ENCODE measurements at places on chromosomes 1 and 21. TPM values are rescaled to one million over a fixed set of nuclear protein-coding genes. Genes with fewer than 3 reads are reported as not detected.
A peak's percentile ranks its signal among the peaks of the same experiment; 100 is the strongest.

GRCh38 chr1:92486251-92487077 is at the start of gene GFI1:
GFI1 (minus strand) TSS chr1:92486925; CDS start chr1:92483487, 3,438 bp downstream.
- DNase-seq: peak; percentile 61

DNA sequence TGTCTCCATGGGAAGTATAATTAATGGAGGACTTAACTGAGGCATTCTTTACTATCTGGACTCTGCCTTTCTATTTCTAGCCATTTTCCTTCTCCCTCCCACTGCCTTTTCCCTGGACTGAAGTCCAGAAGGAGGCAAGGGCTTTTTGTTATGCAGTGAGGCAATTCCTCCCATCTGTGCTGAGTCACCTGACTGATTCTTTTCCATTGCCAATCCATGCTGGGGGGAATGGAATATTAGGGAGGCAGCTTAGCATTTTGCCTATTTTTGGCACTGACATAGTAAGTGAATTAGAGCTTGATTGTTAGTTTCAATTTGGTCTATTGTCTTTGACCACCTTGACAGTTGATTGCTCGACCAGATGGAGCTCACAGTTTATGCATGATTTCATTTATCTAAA is 1000.6 kb upstream of the PRMT6 start:
- DNase-seq: no peak

The CR2 gene
- 0.27 TPM for total RNA-seq

DNA sequence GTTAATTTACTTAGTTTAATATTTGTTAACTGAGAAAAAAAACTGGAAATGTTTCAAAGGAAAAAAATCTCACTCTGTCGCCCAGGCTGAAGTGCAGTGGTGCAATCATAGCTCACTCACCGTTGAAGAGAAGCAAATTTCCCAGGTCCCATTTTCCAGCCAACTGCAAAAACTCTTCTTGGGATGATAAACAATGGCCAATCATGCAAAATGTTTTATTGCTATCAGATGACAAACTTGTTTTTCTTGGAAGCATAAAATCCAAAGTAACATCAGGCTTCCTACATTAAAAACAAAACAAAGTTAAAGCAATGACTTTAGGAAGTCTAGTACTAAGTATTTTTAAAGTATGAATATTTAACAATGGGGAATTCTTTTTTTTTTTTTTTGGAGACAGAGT is 84.9 kb downstream of the LYST start:
- no peak for DNase-seq

The ROR1 gene
- not detected for total RNA-seq

DNA sequence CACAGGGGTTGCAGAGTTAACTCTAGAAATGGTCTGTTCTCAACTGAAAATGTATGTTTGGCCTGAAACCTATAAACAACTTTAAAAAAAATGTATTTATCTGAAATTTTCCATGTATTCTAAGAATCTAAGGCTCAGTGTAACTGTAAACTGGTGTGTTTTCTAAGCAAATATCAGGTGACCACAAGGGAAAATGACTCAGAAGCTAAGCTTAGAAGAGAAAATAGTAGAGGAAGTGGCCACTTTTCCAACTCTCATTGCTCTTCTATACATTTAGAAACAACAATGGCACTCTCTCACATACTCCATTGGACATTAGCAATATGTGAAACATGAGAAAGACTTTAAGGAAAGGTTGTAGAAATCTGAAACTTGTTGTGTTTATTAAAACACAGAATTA is 7.5 kb downstream of the TNFSF18 start:
- DNase-seq: no peak

DNA sequence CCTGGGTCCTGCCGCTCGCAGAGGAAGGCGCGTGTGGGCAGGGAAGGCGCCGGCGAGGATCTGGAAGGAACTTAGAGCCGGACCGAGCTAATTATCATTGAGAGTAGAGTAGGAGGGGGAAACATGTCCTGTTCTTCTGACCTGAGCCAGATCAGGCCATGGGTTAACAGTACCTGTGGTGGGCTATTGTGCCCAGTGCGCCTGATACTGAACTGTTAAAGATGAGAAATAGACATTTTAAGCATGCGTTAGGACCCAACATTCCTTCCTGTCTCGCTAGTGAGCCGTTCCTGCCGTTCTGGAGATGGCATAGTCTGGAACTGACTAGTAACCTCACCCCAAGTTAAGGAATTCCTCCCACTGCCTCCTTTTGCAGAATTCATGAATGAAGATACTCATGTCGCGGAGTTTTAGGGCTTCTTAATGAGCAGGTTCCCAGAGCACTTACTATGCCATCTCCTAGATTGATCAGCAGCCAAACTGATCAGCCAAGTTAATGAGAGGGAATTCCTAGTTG is 870 bp downstream of the STRIP1 start:
- no peak for DNase-seq

The SPATA6 gene
- 1.7 TPM for total RNA-seq

The CD101 gene
- total RNA-seq: 1.3 TPM

DNA sequence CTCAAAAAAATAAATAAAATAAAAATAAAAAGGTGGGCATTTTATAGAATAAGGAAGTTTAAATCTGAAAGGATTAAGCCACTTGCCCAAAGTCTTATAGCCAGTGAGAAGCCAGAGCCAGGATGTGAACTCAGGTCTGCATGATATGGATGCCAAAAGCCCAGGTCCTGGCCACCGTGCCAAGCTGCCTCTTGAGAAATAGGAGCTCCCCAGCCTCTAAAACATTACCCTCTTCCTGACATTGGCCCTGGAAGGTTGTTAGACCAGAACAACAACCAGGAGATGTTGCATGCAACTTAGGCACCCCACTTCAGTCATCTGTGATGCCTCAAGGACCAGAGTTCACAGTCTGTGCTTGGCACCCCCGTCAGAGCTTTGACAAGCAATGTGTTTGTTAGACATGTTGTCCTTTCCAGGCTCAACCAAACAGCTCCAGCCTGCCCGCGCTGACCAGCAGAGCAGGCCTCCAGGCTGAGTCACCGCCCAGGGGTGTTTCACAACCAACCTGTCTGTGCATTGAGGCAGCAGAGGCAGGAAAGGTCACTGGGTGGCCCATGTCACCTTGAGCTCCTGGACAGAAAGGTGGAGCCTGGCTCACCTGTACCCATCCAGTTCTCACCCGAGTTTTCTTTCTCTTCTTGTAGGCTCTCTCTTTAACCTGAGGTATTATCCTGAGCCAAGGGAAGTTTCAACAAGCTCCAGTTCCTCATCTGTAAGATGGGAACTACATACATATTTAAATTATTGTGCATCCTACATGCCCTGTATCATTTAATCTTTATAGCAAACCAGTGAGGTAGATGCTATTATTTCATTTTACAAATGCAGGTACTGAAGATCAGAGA is 14.9 kb upstream of the MED18 start:
- DNase-seq: no peak

The PCBP3 gene
- total RNA-seq: 26.3 TPM

The CLDN17 gene
- total RNA-seq: not detected

DNA sequence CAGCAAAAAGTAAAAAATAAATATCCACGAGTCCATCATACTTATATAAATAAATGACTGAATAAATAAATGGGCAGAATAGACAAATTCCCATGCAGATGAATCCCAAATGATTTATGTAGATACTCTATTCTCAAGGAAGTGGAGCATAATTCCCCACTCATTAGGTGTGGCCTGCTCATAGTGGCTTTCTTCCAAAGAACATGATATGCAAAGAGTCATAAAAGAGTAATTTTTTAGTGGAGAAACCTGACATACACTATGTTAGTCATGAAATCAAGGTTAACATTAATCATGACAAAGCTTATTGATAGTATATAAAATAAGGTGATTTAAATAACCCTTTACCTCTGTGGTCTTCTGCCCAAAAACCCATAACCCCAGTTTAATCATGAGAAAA is 298.9 kb downstream of the DPYD start:
- no peak for DNase-seq

The LRRC71 gene
- total RNA-seq: not detected

GRCh38 chr21:34642211-34643075 is 26.4 kb upstream of the CLIC6 start:
- no peak for DNase-seq

DNA sequence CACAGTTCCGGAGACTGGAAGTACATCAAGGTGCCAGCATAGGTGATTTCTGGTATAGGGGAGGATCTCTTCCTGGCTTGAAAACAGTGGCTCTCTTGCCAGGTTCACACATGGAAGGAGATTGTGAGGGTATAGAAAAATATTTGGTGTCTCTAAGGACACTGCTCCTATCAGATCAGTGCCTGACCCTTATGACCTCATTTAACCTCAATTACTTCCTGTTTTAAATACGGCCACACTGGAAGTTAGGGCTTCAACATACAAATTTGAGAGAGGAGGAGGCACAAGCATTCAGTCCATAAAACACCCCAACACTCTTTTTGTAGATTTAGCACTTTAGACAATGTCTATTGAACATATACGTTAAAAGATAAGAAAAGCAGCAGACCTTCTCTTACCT is 37.0 kb downstream of the COL6A1 start:
- DNase-seq: no peak

The PPP1R15B gene
- total RNA-seq: 138 TPM

The DNAJC28 gene
- 0.91 TPM for total RNA-seq

- DNase-seq: peak; percentile 64
Measured at GRCh38 chr1:59146651-59147358, 150.1 kb upstream of the FGGY start.

DNA sequence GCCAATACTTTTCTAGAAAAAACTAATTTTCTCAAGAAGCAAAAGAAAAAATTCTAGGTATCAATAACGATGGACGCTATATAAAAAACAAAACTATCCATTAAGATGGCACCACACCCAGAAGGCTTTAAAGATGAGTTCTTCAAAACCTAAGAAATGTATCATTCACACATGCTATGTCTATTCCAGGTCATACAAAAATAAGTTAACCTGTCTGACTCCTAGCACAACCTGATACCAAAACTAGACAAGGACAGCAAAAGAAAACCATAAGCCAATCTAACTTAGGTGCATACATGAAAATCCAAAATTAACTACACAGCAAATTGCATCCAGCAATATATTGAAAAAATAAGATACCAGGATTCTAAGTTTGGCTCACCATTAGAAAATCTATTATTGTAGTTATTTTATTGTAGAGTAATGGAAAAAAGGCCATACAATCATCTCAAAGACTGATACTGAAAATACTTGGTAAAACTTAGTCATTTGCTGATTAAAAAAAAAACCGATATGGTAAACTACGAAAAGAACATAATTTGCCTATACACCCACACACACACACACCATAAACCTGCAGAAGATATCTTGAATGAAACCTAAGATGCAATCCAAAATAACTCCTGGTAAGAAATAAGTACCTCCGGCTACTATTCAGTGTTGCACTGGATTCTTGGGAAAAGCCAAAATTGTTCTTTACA is 55.0 kb downstream of the TRAF5 start:
- DNase-seq: no peak

The PGLYRP4 gene
- total RNA-seq: not detected

The DDR2 gene
- total RNA-seq: 0.71 TPM

All from activated naive CD4-positive, alpha-beta T cell treated with anti-CD3 and anti-CD28 coated beads, Interleukin-2, amount 50 U/mL, for 72 hours (primary cell).